ENCODE measurements at places on chromosomes 3 and 15.

DNA sequence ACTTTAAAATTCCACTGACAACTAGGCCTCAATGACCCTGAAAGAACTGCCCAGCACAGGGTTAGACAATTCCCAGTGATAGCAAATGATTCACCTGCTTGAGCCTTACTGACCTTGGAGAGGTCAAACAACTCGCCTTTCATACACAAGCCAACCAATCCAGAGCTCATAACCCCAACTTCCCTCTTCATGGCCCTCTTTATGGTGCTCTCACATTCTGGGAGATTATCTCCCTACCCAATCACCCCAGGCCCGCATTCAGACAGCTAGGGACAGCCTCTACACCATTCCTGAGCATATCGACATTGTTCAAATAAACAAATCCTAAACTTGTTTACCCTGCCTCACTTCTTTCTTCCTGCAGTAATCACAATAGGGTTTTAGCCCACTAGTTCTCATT, 32.2 kb upstream of the COLQ start:
- no peak for DNase-seq

GRCh38 chr15:66964111-66964738, 101.2 kb upstream of the SMAD3 start:
- DNase-seq: no peak

- DNase-seq: no peak
Measured at GRCh38 chr15:83132861-83133523, 25.5 kb downstream of the TM6SF1 start.

GRCh38 chr3:10187290-10187876, 22.7 kb downstream of the IRAK2 start:
- no peak for DNase-seq

DNA sequence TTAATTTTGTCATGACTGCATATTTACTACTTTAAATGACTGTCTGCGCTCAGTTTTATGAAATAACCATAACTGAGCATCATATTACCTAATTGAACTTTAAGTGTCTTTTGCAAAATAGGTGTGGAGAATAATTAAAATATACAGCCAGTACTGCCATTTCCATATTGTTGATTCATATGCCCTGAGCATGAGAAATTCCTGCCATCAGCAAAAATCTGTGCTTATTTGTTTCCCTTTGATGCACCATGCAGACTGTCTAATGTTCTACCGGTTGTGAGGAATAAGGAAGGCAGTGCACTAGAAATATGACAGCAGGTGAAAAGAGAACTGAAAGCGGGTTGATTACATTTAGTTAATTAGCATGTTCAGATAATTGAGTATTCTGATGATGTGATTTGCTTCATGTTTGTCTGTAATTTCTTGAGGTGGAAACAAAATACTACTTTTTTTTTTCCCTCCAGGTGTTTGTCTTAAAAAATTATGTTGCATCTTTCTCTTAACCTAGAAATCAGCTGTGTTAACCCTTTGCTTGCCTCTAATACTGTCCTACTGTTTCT, 229.4 kb upstream of the AZI2 start:
- no peak for DNase-seq

GRCh38 chr3:99716463-99716995, 78.1 kb downstream of the COL8A1 start:
- DNase-seq: no peak

DNA sequence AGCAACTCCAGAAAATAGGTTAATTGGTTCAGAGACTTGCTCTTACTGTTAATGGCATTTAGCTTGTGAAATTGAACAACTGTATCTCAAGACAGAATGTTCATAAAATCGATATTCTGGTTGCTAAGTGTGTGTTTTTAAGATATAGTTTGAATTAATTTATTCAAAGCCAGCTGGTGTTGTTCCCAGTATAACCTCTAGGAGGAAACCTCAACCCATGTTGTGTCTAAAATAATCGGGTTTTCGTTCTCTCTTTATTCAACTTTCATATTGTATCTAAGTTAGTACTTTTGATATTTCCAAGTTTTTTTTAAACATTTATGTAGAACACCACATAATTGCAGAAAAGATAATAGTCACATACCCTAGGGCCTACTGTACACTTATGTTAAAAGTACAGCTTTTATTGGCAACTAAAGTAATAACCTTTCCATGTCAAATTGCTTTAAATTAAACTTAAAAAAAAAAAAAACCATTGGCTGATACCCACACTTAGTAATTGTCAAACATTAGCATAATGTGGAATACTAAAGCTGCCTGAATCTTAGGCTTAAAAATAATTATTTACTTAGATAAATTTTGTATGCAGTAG, 90.9 kb downstream of the SAMMSON start:
- DNase-seq: no peak

- no peak for DNase-seq
Measured at GRCh38 chr3:122409446-122409845, 6.4 kb downstream of the WDR5B start.

GRCh38 chr3:108804437-108804836, 18.1 kb upstream of the TRAT1 start:
- DNase-seq: no peak

Data from NCI-H446 treated with DMSO at 0.1 percent for 48 hours (cell line).